ENCODE measurements at places on chromosomes 11 and 22.

GRCh38 chr11:20259506-20259905, 99.2 kb upstream of the DBX1 start:
- no peak for ATAC-seq

- ATAC-seq = no peak
These were observed 48.0 kb upstream of the ANO3 start for GRCh38 chr11:26283852-26284408.

GRCh38 chr22:41288245-41288946, 2.4 kb upstream of the RANGAP1 start:
- ATAC-seq = no peak

DNA sequence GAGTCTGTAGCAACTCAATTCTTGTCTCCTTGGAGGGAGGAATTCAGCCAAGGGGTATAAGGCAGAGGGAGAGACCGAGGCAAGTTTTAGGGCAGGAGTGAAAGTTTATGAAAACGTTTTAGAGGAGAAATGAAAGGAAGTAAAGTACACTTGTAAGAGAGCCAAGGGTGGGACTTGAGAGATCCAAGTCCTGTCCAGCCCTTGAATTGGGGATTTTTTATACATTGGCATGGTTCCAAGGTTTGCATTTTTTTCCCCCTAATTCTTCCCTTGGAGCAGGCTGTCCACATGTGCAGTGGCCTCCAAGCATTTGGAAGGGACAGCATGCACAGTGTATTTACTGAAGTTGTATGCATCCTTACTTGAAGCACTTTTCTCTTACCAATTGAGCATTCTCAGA, 192.1 kb downstream of the LUZP2 start:
- ATAC-seq = no peak

- peak; percentile 9 for ATAC-seq
These were observed 5.0 kb downstream of the KCNJ11 start for GRCh38 chr11:17383461-17383860.

GRCh38 chr11:69186316-69187260, 30.9 kb downstream of the SMIM38 start:
- ATAC-seq = no peak

DNA sequence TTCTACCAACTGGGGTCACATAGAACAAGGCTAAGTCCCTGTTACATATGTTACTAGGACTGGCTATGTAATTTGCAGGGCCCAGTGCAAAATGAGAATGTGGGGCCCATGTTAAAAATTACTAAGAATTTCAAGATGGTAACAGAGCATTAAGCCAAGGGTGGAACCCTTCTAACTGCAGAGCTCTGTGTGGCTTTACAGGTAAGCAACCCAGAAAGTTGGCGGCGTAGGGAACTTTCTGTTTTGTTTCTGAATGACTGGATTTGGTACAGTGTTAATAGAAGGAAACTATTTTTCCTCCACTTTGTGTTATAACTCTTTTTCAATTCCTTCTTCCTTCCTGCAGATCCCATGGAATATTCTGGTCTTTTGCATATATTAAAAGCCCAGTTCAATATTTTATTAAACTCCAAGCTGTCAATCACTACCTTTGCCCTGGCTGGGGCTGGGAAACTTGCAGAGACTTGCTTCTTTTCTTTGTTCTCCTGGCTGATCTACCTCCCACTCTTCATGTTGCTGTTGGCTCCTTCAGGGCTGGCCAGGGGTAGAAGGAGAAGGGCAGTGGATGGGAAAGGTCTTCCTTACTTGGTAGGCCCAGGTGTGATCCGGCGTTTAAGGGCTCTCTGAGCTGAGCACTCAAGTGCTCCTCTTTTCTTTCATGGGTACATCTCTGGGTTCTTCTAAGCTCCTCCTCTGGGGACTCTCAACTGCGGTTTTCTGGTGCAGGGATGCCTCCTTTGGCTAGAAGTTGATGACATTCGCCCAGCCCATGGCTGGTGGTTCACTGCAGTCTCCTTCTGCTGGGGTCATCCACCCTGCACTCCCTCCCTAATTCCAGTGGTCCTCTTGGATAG, 67.7 kb downstream of the SNX19 start:
- no peak for ATAC-seq

GRCh38 chr22:23001463-23001862, 68.9 kb upstream of the GNAZ start:
- ATAC-seq = no peak

- no peak for ATAC-seq
These were observed 375.6 kb downstream of the KCNA4 start for GRCh38 chr11:29641201-29641600.

DNA sequence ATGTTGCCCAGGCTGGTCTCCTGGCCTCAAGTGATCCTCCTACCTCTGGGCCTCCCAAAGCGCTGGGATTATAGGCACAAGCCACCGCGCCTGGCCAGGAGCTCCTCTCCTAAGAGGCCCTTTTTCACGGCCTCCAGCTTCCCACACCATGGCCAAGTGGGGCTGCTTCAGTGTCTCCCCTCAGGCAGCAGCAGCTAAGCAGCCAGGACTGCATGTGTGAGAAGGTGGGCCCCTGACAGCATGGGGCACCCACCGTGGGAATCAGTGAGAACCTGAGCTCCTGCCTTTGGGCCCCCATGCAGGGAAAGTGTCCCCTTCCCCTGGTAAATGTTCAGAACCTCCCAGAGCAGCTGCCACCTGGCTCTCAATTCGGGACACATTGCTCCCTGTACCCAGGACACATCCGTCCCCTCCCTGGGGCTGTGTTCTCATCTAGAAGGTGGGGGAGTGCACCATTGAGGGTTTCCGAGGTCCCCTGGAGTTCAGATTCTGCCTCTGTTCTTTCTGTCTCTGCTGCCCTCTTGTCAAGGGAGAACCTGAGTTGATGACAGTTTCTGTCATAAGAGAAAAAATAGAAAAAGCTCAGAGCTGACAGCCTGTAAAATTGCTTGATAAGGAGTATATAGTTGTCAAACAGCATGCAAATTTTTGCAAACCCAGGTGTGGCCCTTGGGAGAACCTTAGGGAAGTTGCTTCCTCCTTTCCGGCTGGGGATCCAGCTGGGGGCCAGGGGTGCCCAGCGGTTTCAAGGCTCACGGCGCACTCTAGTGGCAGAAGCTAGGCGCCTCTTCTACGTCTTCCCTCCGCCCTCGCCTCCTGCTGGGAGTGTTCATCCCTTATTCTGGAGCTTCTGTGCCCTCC, 29.7 kb downstream of the FAM83F start:
- peak; percentile 71 for ATAC-seq

DNA sequence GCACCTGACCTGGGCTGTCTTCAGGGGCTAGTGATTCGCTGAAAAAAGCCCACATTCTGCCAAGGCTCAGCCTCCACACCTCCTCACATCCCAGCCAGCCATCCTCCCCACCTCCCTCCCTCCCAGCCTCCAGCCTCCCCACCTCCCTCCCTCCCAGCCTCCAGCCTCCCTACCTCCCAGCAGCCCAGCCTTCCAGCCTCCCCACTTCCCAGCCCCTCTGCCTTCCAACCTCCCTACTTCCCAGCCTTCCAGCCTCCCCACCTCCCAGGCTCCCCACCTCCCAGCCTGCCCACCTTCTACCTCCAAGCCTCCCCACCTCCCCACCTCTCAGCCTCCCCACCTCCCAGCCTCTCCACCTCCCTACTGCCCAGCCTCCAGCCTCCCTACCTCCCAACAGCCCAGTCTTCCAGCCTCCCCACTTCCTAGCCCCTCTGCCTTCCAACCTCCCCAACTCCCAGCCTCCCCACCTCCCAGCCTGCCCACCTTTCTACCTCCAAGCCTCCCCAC, 33.7 kb upstream of the TH start:
- no peak for ATAC-seq

- ATAC-seq = no peak
These were observed 17.8 kb downstream of the PRRG4 start for GRCh38 chr11:32847511-32847910.

- no peak for ATAC-seq
These were observed 9.3 kb upstream of the WBP2NL start for GRCh38 chr22:41989246-41989645.

DNA sequence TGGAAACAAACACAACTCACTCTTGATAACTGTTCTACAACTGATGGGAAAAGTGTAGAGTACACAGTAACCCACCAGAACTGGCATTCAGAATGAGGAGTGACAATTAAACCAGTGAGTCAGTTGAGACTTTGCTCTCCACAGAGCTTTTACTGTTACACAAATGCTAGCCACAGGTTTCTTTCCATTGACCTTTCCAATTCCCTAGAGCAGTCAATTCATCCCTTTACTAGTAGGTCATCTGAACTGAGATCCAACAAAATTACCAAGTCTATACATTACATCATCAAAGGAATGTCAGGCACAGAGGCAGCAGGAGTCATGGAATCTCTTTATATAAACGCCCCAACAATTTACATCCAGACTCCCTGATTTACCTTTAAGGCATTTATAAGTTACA, 65.9 kb downstream of the PHF21A start:
- no peak for ATAC-seq

GRCh38 chr22:25399649-25400151, 164.8 kb upstream of the GRK3 start:
- ATAC-seq = no peak

GRCh38 chr22:46286006-46286405, 10.7 kb upstream of the GTSE1 start:
- ATAC-seq = no peak

DNA sequence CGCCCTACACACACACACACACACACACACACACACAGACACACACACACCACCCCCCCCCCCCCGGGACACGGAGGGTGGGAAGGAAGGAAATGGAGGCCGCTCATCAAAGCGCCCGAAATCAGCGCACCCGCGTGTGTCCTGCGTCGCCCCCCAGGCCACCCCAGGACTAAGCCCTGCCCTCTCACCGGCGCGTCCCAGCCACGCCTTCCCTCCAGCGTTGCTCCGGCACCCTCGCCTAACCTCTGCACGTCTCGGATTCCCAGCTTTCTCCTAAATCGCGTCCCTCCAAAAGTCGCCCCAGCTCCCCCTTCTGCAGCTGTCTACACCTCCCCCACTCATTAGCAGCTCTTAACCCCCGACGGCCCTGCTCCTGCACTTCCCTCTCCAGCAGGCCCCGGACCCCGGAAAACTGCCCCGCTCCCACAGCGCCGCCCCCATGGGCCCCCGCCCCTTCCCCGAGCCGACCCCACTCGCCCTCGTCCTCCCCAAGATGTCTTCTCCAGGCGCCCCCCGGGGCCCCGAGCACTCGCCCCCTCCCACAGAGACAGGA, 557 bp downstream of the PACSIN2 start:
- no peak for ATAC-seq

GRCh38 chr11:45110562-45110961, 35.9 kb upstream of the PRDM11 start:
- peak; percentile 77 for ATAC-seq

Measured in motor neuron (in vitro differentiated cells).